ENCODE measurements at places on chromosomes 2 and 18.

DNA sequence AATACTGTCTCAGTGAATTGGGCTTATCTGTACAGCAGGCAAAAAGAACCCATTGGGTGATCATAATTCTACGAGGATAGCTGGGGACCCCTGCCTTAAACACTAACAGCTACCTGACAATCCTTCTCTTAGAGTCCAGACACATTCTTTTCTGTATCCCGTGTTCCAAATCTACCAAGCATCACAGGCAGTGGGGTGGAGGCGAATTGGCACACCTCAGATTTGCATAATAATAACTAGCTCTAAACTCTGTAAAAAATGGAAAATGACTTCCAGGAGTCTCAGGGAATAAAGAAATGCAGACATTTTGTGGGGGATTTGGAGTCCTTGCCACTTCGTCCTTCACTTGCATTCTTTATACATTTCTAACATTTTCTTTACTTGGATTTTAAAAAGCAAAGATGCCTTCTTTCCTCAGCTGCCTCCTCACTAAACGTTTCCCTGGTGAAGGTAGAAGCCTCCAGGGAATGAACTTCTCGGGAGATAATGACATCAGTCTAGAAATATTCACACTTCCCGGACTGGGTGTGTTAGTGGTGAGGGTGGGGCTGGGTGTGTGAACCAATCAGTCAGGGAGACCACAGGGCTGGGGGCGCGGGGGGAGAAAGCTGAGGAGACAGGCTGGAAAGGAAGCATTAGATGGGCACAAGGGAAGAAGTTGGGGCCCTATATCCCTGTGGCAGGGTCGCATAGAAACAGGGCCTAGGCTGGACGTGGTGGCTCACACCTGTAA lies 59.1 kb upstream of the BOD1L2 start:
- no peak for DNase-seq

DNA sequence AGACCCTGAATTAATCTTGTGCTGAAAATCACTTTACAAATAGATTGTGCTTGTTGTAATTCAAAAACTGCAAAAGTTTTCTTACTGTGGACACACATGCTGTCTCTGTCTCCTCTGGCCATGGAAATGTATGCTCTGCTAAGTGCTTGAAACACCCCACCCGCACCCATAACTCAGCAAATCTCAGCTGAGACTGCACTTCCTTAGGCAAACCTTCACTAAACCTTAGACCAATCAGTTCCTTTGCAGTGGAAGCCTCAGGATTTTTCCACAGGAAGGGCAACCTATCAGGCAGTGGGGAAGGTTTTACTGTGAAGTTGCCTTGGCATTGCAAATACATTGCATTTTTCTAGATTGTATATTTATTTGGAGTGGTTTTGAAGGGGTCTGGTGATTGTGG lies 62.2 kb upstream of the PLA2R1 start:
- no peak for DNase-seq

DNA sequence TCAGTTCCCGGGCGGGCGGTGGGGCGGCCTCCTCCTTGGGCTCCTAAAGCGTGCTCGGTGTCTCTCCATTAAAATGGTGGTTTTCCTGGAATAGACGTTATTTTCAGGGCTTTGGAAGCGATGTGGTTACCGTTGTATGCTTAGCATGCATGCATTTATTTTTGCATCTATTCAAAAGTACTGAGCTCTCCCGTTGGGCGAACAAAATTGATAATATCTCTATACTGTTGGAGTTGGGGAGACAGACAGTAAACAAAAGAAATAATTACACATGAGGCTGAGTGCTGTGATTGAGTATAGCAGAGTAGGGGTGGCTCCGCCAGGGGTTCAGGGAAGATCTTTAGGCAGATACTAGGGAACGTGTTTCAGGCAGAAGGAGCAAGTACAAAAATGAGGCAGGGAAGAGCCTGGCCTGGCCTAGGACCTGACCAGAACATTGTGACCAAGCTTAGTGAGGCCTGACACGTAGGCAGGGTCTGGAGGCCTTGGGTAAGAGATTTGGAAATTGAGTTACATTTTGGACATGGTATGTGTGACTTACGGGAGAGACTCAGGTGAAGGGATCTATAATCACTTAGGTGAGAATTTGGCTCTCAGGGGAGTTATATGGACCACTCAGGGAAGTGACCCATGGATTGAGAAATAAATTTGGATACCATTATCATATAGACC lies 674 bp downstream of the NCAPH start:
- no peak for DNase-seq

DNA sequence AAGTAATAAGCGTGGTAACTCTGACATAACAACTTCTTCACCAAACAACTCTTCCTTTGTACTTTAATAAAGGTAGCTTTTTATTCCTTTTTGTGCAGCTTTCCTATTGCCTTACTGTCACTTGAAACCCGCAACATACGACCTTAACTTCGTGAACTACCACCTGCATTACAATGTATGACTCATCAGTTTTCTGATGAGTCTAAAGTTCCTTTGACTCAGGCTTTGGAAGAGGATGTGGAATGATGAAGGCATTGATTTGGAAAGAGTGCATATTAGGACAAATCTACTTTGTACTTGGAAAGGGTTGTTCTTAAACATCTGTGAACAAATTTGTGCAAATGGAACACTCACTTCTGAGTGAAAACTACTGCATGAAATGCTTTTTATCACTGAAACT lies 1012.1 kb downstream of the TMEM182 start:
- no peak for DNase-seq

DNA sequence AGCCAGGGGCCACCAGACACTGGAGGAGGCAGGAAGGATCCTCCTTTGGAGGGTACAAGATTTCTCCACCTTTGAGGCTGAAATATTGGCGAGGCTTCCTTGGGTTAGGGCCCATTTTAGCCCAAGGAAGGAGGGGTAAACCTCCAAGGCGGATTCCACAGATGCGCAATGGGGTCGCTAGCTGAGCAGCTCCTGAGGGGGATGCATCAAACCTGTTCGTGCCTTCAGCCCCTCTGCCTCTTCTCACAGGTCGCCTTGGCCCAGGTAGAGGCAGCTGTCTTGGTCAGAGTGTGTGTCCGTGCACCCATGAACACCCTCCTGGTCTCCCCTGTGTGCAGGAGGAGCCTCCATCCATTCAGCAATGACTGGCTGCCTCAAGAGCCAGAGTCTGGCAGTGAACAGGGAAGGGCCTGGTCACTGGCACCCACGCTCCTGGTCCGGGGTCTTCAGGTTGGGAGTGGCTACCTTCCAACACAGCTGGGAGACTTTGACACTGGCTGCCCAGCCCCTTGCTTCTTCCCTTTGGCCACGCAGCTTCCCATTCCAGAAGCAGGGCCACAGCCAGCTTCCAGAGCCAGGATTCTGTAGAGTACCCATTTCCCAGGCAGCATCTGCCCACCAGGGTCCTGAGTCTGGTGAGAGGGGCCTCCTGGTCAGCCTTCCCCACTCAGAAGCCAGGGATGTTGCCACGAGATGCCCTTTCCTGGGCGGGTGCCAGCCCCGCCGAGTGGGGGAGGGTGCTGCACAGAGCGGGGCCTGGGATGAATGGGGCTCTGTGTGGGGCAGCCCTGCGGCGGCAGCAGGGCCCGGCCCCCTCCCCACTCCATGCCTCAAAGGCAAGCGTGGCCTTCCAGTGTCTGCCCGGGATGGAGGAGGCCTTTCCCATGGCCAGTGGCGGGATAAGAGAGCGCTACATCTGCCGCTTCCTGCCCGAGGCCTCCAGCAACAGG lies 95.8 kb upstream of the GPC1 start:
- no peak for DNase-seq

DNA sequence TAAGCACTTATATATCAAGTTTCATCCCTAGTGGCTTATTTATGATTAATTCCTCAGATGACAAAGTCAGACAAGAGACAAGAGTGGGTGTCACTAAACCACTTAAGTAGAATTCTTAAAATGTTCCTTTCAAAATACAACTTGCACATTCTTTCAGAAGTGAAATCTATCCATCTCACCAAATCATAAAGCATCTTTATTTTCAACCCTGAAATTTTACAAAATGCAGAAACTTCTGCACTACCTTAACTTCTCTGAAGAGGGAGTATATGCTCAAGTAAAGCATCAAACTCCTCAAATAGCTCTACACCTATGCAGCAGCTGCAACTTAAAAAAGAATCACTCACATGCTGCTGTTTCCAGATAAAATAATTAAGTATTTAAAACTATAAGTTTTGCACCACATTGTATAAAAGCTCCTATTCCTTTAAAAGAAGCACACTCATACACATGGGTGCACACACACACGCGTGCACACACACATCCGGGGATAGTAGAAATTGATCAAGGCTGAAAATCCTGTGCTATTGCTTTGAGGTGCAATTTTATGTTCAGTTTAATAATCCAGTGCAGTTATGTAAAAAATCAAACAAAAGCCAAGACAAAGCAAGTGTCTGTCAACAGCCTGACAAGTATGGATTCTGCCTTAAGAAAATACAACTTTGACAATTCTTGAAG lies 244.5 kb downstream of the TCF4 start:
- DNase-seq = no peak

All from right atrium auricular region (tissue), 2 donors.